ENCODE measurements at places on chromosomes 16 and 17.

- no peak for DNase-seq
Observed at GRCh38 chr17:68961214-68961882, 6.2 kb upstream of the ABCA8 start.

- DNase-seq = no peak
Observed at GRCh38 chr16:86419518-86419917, 90.8 kb upstream of the FOXF1 start.

- no peak for DNase-seq
Observed at GRCh38 chr16:74652249-74652648, 14.4 kb downstream of the RFWD3 start.

- DNase-seq = no peak
Observed at GRCh38 chr17:35185849-35186248, 8.3 kb downstream of the SLC35G3 start.

- DNase-seq = no peak
Observed at GRCh38 chr16:57574086-57574485, 31.6 kb downstream of the ADGRG5 start.

DNA sequence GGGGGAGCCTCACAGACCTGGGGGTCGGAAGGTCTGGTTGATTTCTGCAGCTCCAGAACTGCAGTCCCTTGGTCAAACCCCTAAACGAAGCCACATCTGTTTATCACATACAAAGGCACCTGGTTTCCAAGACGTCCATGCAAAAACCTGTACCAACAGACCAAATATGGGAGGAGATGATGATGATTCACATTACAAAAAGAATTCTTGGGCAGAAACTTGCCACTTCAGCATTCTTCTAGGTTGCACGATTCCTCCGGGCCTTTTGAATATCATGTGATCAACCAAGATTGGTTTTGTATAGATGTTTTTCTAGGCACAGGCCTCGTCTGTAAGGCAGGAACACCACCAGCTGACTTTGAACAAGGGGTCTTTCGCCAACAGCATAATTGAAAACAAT, 466.3 kb downstream of the SOX9 start:
- DNase-seq = no peak

- DNase-seq = no peak
Observed at GRCh38 chr16:84438971-84439696, 65.3 kb downstream of the MEAK7 start.

DNA sequence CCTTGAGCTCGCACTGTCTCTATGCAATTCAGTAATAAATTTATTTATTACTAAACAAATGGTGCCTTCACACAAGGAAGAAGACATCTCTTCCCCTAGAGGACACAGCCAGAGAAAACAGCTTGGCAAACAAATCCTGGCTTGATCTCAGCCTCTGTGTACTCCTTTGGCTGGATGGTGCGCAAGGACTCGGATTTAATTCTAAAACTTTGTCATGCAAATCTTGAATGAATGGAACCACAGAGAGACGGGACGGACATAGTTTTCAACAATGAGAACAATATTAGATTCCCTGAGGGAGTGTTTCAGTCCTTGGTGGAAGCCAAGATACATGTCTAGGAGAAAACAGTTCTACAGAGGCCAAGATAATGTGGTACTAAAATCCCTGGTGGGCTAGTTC, 349.5 kb downstream of the NPIPA8 start:
- no peak for DNase-seq

GRCh38 chr17:81717049-81717765, 5.1 kb downstream of the SLC25A10 start:
- no peak for DNase-seq

GRCh38 chr16:80794071-80794470, 10.3 kb downstream of the CDYL2 start:
- no peak for DNase-seq

GRCh38 chr17:64182325-64183012, 52.5 kb upstream of the ERN1 start:
- no peak for DNase-seq

- no peak for DNase-seq
Observed at GRCh38 chr17:36856903-36857381, 80.3 kb upstream of the LHX1 start.

DNA sequence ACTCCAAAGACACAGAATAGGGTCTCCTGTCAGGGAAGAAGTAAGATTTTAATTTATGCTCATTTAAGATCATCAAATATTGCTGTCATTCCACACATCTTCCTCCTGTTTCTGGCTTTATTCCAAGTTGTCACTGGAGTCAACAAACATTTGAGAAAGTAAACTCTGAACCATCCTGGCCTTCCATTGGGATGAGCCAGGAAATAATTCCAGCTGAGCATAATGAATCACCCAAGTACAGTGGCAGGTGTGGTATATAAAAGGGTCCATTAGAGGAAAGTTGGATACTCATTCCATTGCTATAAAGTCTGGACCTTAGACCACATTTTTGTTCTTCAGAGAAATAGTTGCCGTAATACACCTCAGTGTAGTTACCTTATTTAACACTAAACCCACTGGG, 246.1 kb downstream of the SLC39A11 start:
- no peak for DNase-seq

DNA sequence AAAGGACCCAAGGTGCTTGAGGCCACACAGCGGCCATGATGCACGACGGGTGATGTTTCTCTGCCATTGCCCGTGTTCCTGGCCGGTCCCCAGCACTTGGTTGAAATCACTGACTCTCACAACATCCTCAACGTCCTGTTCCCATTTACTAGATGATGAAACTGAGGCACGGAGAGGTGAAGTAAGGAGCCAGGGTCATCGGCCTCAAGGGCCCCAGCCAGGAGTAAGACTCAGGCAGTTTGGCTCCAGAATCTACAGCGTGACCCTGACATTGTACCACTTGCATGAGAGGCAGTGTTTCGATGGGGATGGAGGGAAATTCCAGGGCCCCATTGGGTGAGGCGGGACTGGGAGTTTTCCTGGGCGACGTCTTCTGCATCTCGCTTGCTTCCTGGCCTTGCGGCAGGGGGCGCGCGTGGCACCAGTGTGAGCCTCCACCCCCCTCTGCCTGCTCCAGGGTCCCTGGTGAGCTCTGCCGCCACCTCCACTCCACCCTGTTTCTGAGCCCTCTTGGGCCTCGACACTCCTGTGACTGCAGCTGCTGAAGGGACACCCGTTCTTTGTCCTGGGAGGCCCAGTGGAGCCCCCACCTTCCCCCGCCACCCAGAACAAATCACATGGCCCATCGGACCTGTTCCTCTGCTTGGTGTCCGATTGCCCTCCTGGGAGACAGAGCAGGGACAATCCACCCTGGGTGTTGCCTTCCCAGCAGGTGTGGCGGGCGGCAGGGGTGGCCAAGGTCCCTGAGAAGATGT, 133.0 kb upstream of the GSE1 start:
- DNase-seq = no peak

- no peak for DNase-seq
Observed at GRCh38 chr17:48546924-48547807, 2.3 kb upstream of the HOXB2 start.

GRCh38 chr17:21104608-21105007, 22.2 kb upstream of the DHRS7B start:
- DNase-seq = no peak

DNA sequence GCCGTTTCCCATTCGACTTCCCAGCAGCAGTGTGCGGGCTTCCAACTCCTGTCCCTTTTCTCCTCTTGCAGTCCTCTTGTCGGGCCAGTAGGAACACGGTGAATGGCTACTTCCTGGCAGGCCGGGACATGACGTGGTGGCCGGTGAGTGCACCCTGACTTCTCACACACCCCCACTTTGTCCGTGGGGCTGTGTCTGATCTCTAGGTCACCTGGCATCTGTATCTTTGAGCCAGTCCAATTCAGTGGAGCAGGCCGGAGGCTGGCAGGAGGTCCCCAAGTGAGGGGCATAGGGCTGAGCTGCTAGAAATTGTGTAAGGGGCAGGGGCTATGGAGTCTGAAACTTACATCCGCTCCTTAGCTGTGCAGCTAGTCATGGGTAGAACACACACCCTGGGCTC, 6.6 kb downstream of the SLC5A10 start:
- DNase-seq = no peak

GRCh38 chr16:87602821-87603683, 744 bp downstream of the JPH3 start:
- no peak for DNase-seq

DNA sequence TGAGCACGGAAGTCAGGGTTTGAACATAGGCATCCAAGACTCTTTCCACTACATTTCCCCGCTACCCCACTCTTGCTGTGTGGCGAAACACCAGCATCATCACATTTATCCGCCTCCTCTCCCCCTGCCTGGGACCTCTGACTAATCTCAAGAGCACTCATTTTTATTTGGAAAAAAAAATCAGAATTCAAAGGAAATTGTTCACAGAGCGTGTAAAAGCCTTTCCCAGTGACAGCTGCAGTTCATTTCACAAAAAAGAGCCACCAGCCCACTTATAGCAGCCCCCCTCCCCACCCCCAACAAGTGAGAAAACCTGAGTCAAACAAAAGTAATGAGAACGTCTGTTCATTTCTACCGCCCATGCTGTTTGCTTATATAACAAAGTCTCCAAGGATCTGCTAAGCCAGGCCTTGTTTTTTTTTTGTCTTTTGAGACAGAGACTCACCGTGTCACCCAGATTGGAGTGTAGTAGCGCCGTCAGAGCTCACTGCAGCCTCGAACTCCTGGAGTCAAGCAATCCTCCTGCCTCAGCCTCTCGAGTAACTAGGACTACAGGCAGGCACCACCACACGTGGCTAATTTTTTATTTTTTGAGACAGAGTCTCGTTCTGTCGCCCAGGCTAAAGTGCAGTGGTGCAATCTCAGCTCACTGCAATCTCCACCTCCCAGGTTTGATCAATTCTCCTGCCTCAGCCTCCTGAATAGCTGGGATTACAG, 48.3 kb upstream of the HAPSTR1 start:
- DNase-seq = no peak

- no peak for DNase-seq
Observed at GRCh38 chr17:8865385-8865784, 2.1 kb downstream of the PIK3R6 start.

- no peak for DNase-seq
Observed at GRCh38 chr17:63086483-63087185, 120.6 kb downstream of the TANC2 start.

DNA sequence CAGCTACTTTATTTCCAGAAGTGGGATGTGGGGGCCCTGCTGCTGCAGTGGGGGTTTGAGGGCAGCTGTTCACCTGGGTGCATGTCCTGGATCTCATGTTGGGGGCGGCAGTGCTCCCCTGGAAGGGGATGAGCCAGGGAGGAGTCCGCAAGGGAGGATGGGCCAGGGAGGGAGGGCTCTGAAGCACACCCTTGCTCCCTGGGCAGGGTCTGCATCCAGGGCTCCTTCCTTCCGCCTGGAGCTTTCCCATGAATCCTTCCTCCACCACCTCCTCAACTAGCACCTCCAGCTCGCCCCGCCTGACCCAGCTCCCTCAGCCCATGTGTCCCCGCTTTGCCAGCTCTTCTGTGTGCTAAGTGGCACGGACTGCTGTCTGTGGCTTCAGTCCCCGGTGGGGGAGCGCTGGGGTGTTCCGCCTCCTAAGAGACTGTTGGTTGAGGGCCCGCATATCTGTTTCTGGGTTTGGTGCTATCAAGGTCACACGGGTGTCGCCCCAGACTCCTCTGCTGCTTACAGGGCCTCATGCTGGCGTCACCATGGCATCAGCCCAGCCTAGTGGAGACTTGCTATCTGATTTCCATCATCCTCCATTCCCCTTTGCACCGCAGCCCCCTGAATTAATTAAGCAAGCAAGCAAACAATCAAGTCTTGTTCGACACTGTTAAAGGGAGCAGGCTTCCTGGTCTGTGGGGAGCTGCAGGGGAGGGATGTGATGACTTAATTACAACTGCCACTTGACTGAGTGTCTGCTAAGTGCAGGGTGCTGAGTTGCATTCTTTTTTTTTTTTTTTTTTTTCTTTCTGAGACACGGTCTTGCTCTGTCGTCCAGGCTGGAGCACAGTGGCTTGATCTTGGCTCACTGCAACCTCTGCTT, 71.8 kb downstream of the PRKCA start:
- DNase-seq = peak; percentile 15

- DNase-seq = no peak
Observed at GRCh38 chr17:20111538-20111937, 102.4 kb downstream of the SPECC1 start.

DNA sequence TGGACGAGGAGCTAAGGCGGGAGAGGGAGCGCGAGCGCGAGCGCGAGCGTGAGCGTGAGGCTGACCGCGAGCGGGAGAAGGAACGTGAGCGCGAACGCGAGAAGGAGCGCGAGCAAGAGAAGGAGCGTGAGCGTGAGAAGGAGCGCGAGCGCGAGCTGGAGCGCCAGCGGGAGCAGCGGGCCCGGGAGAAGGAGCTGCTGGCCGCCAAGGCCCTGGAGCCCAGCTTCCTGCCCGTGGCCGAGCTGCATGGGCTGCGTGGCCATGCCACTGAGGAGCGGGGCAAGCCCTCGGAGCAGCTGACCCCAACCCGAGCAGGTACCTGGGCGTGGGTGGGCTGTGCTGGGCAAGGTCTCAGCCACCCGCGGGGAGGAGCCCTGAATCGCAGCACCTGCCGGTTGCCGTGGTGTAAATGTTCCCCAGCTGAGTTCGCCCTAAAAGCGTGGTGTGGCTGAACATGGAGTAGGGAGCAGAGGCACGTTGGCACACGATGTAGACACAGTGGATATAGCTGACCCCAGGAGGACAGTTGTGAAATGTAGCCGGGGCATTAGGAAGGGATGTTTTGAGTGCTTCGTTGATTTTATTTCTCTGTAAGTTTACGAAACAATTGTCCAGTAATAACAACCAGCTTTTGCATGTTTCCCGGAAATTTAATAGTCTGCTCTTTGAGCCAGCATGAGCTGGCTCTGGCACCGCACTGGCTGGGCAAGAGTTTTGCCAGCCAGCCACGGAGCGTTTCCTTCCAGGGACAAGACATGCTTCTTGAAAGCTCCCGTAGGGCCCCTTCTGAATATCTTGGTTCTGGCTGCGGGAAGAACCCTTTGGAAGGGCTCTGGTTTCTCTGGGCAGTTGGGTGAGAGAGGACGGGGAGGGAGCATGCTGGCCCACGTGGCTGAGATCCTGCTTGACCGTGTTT, 32.1 kb downstream of the GINS2 start:
- DNase-seq = no peak

DNA sequence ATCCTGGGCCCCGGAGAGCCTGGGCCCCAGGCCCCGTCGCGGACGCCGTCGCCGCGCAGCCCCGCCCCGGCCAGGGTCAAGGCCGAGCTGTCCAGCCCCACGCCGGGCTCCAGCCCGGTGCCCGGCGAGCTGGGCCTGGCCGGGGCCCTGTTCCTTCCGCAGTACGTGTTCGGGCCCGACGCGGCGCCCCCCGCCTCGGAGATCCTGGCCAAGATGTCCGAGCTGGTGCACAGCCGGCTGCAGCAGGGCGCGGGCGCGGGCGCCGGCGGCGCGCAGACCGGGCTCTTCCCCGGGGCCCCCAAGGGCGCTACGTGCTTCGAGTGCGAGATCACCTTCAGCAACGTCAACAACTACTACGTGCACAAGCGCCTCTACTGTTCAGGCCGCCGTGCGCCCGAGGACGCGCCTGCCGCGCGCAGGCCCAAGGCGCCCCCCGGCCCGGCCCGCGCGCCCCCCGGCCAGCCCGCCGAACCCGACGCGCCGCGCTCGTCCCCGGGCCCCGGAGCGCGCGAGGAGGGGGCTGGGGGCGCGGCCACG, 36.8 kb upstream of the ZC3H18 start:
- no peak for DNase-seq

- no peak for DNase-seq
Observed at GRCh38 chr17:55673743-55674506, 48.7 kb downstream of the TMEM100 start.
